ENCODE measurements at places on chromosomes 11 and 22.

DNA sequence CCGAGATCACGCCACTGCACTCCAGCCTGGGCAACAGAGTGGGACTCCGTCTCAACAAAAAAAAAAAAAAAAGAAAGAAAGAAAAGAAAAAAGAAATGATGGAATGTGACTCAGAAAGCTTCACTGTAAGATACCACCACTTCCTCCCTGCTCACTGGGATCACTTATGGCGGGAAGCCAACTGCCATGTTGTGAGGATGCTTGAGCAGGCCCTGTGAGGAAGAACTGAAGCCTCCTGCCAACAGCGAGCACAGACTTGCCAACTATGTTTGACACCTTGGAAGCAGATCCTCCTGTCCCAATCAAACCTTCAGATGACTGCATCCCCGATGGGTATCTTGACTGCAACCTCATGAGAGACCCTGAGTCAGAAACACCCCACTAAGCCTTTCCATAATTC lies 8.3 kb downstream of the SEC14L6 start:
- no peak for DNase-seq

DNA sequence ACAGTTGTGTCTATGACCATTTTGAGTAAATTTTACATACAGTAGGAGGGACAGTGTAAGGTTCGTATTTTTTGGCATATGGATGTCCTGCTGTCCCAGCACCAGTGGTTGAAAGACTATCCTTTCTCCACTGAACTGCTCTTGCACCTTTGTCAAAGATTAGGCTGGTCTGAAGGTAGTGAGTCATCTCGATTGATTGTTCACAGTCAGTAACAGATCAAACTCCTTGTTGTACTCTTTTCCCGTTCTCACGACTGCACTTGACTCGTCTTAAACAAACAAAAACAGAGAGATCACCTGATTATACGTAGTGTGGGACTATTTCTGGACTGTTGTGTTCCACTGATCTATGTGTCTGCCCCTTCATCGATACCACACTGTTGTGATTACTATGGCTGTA lies 77.1 kb downstream of the DGCR2 start:
- DNase-seq: no peak

DNA sequence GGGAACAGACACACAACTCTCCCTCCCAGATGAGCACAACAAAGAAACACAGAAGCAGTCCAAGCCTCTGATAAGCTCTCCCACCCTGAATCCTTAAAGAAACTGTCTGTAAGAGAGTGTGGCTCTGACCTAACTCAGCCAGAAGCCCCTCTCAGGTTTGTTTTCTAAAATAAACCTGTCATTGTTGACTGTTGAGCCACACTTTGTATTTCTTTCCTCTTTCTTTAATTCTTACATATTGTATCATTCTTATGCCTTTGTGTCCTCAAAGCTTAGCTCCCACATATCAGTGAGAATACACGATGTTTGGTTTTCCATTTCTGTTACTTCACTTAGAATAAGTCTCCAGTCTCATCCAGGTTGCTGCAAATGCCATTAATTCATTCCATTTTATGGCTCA lies 7.8 kb upstream of the OR8D2 start:
- DNase-seq: no peak

DNA sequence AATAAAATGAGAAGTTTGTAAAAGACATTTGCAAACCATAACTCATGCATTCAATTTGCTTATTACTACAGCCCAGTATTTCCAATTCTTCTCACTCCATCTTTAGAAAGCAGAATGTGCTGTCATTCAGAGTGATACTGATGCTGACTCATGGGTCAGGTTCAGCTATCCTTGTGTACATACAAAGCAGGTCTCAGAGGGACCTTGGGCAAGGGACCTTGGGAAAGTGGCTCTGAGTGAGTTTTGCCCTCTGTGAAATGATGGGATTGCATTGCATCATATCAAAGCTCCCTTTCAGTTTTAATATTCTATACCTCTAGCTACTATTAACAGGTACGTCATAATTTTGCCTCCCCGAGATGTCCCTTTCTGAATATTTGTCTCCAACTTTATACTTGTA lies 848.7 kb downstream of the OPCML start:
- no peak for DNase-seq

DNA sequence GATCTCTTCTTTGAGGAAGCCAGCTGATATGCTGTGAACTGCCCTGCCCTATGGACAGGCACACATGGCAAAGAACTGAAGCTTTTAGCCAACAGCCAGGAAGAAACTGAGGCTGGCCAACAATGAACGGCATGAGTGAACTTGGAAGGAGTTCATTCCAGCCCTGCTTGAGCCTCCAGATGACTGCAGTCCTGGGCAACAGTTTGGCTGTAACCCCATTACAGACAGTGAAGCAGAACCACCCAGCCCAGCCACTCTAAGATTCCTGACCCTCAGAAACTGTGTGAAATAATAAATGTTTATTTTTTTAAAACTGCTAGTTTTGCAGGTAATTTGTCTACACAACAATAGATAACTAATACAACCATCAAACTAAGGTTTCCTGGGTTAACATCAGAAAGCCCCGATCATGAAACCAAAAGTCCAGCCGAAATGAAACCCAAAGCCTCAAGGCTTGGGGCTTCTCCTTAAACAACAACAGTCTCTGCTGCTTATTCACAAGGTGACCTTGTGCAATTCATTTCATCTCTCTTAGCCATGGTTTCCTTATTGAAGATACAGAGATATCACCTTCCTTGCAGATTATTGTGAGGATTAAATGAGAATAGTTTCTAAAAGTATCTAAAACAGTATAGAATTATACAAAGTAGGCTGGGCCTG lies 31.4 kb downstream of the PAK1 start:
- DNase-seq: no peak

DNA sequence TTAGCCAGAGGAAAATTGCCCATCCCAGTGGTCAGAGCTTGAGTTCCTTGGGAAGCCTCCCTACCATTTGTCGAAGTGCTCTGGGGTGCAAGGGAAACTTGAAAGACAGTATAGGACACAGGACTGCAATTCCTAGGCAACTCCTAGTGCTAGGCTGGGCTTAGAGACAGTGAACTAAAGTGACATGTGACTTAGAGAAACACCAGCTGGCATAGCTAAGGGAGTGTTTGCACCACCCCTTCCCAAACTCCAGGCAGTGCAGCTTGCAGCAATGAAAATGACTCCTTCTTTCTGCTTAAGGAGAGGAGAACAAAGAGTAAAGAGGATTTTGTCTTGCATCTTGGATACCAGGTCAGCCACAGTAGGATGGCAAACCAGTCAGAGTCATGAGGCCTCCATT lies 388.0 kb downstream of the DYNC2H1 start:
- no peak for DNase-seq

DNA sequence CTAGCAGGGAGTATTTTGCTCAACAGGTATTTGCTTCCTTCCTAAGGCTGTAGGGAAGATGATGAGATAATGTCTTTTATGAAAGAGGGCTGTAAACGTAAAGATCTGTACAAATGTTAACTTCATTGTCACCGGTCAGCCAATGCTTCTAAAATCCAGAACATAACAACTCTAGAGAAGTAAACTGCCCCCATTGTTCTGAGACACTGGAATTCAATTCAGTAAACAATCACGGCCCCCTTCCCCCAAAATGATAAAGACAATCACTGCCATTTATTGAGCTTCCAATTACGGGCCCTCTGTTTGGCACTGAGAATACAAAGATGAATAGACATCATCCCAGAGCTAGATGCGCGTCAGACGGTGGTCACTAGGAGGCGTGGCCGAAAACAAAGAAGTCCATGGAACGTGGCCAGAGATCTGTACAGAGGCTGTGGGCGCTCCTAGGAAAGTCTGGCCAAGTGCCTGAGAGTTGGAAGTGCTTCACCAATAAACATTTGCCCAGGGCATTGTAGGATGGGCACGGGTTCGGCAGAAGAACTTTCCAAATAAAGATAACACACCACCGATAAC lies 576 bp downstream of the TMEM258 start:
- DNase-seq: no peak

- no peak for DNase-seq
Measured at GRCh38 chr11:33016654-33017053, 976 bp downstream of the DEPDC7 start.

- DNase-seq: no peak
Measured at GRCh38 chr11:59778122-59778521, 22.9 kb downstream of the STX3 start.

- no peak for DNase-seq
Measured at GRCh38 chr22:37088750-37089408, 20.6 kb downstream of the TMPRSS6 start.

DNA sequence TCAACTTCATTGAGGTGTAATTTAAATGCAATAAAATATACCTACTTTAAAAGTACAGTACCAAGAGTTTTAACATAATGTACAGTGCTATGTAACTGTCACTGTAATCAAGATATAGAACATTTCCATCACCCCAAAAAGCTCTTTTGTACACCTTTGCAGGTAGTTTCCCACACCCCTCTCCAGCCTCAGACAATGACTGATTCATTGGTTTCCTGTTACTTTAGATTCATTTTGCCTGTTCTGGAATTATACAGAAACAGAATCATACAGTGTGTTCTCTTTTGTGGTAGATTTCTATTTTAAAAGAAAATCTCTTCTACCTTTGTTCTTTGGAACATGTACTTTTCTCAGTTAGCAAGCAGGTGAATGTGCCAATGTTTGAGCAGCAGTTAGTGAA lies 38.2 kb downstream of the SHISA8 start:
- no peak for DNase-seq

- DNase-seq: no peak
Measured at GRCh38 chr11:64448599-64449380, 89.8 kb downstream of the RPS6KA4 start.

- DNase-seq: no peak
Measured at GRCh38 chr11:120336641-120337354, 585 bp downstream of the ARHGEF12 start.

DNA sequence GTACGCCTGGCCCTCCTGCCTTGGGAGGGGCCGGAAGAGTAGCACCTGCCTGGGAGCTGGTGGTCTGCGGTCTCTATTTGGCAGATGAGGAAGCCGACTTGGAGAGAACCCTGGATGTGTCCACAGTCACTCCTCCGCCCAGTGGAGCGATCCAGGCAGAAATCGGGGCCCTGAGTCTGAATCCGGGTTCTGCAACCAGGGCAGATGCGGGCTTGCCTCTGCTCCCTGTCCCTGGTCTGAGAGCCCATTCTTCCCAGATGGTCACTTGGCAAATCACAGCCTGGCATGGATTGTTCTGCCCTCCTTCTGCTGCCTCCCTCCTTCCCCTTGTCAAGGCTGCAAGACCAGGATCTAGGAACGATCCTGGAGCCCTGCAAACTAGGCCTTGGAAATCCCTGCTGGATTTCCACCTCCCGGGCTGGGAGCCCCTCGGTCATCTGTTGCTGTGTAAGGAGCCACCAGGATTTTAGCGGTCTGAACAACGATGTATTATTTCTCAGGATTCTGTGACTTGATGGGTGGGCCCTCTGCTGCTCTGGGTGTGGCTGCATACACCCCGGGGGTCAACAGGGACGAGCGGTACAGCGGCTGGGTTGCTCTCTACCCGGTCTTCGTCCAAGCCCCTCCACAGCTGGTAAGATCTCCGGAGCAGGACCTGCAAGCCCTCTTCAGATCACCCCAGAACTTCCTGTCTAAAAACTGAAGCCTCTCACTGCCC lies 2.0 kb upstream of the ASCL2 start:
- no peak for DNase-seq

- DNase-seq: no peak
Measured at GRCh38 chr11:117179048-117179999, 781 bp downstream of the SIDT2 start.

DNA sequence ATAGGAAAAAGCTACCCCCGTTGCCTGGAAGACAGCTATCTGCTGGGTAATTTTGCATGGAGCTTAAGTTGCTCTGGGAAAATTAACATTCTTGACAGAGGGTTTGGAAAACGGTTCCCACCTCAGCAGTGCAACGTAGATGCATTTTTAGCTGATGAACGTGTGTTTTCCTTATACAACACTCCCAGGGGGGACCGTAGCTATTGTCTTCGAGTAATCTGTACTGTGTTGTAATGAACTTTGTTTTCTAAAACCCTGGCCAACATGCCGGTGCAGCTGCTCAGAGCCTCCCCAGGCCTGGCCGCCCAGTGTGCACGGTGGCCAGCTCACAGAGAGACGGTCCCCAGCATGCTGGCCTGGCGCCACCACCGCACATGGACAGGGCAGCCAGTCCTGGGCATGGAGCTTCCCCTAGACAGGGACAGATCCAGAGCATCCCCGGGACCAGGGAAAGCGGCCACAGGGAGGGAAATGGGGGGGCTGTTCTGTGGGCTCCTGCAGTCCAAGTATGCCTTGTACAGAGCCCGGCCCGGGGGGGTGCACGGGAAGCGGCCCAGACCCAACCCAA lies 2.2 kb downstream of the TNNT3 start:
- DNase-seq: no peak

GRCh38 chr11:133810766-133811165 lies 34.5 kb downstream of the SPATA19 start:
- DNase-seq: no peak

GRCh38 chr11:61077936-61078335 lies 24.4 kb upstream of the CD5 start:
- no peak for DNase-seq

- DNase-seq: no peak
Measured at GRCh38 chr11:10694486-10695239, 1.1 kb upstream of the IRAG1 start.
